ENCODE measurements at places on chromosomes 7 and 10.

GRCh38 chr10:26156019-26156418 lies 60.6 kb upstream of the GAD2 start:
- no peak for DNase-seq

DNA sequence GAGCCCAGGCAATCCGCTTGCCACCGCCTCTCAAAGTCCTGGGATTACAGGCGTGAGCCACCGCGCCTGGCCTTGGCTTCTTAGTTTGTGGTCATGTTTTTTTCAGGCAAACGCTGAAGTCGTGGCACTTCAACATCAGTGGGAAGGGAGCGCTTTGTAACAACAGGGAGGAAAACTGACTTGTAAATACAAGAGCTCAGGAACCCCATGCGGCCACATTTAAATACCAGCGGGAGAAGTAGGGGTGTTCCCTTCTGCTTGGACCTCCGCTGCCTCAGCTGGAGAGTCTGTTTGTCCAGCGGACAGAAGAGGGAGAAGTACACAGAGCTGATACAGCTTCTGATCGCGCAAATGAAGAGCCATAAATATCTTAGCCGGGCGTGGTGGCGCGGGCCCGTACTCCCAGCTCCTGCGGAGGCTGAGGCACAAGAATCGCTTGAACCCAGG lies 108.7 kb upstream of the KMT2C start:
- DNase-seq: no peak

- DNase-seq: no peak
These were observed 182.8 kb upstream of the BMPER start for GRCh38 chr7:33722383-33723101.

GRCh38 chr7:18038382-18038781 lies 10.7 kb upstream of the PRPS1L1 start:
- DNase-seq: no peak

- no peak for DNase-seq
These were observed 100.6 kb upstream of the ELMO1 start for GRCh38 chr7:37549076-37549931.

DNA sequence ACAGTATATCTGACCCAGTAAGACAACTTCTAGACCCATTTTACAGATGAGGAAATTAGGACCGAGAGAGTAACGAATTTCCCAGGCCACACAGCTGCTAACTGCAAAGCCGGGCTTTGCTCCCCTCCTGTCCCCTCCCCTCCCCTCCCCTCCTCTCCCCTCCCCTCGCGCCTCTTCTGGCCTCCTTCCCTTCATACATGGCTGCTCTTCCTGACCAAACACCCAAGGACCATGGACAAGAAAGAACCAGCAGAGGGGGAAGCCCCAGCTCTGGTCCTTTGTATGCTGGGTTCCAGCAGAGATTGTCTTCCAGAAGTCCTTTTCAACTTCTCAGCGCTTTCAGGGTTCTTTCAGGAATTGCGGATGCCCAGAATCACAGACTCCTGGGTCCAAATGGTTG lies 3.6 kb upstream of the TMEM72 start:
- no peak for DNase-seq

GRCh38 chr7:96921771-96922170 lies 83.6 kb upstream of the DLX6 start:
- DNase-seq: no peak

Data from NCI-H2029 (cell line).